CD4-positive, alpha-beta T cell treated with Interleukin-4 for 1 hour (primary cell): ENCODE measurements at places on chromosomes 3 and 15.

GRCh38 chr3:120153294-120153693, 59.0 kb upstream of the GSK3B start:
- DNase-seq = no peak

DNA sequence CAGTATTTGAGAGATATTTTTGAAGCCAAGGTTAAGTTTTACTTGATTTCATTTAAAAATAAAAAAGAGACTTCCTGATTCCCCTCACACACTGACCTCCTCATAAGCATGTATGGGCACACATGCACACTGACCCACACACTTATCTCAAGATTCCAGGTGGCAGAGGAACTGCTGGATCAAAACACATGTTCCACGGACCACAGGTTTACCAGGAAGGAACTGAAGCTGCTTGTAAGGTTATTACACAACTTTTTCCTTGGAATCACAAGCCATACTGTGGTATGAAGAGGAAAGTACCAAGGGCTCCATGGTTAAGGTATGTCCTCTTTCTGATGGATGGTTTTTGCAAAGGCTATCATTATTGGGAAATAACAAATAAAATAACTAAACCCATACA, 7.5 kb downstream of the CLDN1 start:
- no peak for DNase-seq

DNA sequence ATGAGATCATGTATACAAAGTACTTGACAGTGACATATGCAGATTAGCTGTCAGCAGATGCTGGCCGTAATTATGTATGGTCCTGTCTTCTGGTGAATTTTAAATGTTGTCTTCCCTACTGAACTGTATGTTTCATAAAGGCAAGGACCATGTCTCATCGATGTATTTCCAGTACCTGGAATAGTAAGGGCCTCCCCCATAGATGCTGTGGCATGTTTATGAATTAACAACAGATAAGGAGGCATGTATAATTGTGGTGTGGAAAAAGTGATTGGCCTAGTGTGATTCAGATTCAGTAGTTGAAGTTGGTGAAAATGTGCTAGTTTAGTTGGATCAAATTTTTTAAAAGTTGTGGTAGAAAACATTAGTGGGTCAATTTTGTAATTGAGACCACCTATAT, 202.7 kb upstream of the SLC2A2 start:
- no peak for DNase-seq

DNA sequence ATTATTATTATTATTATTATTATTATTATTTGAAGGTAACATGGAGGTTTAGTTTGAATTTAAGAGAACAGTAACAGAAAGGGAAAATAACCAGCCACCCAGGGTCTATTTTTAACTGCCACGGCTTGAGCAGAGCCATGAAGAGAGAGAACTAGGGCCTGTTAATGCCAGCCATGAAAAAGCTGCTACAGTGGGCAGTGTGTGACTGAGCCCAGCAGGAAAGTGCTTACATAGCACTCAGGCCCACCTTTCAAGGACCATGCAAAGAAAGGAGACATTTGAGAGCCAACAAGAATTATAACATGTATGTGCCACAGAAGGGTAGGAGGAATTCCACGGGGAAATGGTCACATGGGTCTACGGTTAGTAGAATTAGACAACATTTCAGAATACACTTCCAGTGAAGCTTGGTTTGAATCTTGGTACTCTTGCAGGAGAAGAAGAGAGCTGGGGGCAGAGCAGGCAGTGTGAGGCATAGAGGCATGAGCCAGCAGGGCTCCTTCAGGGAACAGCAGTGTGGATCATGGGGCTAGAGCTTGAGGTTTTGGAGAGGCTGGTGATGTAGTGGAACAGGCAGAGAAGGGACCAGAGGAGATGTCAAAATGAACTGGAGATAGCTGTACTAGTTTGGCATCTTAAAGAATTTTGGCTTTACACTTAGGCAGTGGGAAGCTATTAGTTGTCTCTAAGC, 140.7 kb downstream of the CMSS1 start:
- no peak for DNase-seq

- DNase-seq = no peak
Observed at GRCh38 chr3:22349215-22349851, 598.3 kb upstream of the ZNF385D start.

DNA sequence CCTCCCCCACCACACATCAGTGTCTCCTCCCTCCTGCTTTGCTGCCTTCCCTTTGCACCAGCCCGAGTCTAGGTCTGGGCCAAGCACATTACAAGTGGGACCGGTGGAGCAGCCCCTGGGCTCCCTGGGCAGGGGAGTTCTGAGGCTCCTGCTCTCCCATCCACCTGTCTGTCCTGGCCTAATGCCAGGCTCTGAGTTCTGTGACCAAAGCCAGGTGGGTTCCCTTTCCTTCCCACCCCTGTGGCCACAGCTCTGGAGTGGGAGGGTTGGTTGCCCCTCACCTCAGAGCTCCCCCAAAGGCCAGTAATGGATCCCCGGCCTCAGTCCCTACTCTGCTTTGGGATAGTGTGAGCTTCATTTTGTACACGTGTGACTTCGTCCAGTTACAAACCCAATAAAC, 2.3 kb upstream of the ABCF3 start:
- DNase-seq = no peak

GRCh38 chr15:40830884-40831283, 2.4 kb upstream of the PPP1R14D start:
- no peak for DNase-seq
